CD4-positive, alpha-beta T cell (primary cell): ENCODE measurements at places on chromosomes 4 and X.

DNA sequence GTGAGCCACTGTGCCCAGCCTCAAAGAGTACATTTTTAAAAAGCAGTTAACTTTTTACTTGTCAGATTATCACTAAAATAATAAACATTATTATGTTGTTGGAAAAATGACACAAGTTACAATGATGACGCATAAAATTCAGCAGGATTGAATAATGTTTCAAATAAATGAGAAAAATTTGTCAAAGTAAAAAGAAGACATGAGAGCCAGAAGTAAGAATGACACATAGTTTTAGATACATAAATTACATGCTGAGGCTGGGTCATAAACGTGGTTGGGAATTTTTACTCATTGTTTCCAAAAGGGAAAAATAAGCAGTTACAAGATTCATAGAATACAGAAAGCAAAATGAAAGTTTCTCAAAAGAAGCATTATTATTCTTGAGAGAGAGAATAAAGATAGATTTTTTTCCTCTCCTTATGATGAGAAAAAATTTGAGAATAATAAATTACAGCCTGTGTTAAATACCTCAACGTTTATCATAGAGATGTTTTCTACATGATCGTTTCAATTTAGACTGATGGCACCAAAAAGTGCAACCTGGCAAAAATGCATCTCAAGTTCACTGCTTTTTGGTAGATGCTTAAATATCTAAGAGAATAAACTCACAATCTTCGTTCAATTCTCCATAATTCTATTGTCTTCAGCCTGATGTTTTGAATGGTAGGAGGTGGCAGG is 40.4 kb downstream of the GUCY1B1 start:
- no peaks in the 10 kb centered on the region for H3K4me1 ChIP-seq
- no peaks in the 10 kb centered on the region for H3K27me3 ChIP-seq
- H3K36me3 ChIP-seq: no peaks in the 10 kb centered on the region
- no peak overlapping the region for H3K4me3 ChIP-seq

GRCh38 chr4:94827481-94828110 is 69.8 kb downstream of the BMPR1B start:
- H3K27me3 ChIP-seq: no peaks in the 10 kb centered on the region
- H3K4me1 ChIP-seq: no peaks in the 10 kb centered on the region
- H3K4me3 ChIP-seq: no peak overlapping the region
- H3K36me3 ChIP-seq: no peaks in the 10 kb centered on the region
- no peak overlapping the region for H3K27ac ChIP-seq
- DNase-seq: no peak

- no peak overlapping the region for H3K4me3 ChIP-seq
- peaks cover 10% of the 10 kb centered on the region for H3K27me3 ChIP-seq
- H3K4me1 ChIP-seq: no peaks in the 10 kb centered on the region
- DNase-seq: no peak
- H3K36me3 ChIP-seq: no peaks in the 10 kb centered on the region
Observed at GRCh38 chr4:52076731-52077130, 25.6 kb downstream of the SPATA18 start.

- H3K27ac ChIP-seq: no peak overlapping the region
- H3K4me1 ChIP-seq: no peaks in the 10 kb centered on the region
- no peaks in the 10 kb centered on the region for H3K36me3 ChIP-seq
- no peaks in the 10 kb centered on the region for H3K27me3 ChIP-seq
- no peak for DNase-seq
Observed at GRCh38 chrX:108464604-108465003, 25.0 kb downstream of the COL4A5 start.

DNA sequence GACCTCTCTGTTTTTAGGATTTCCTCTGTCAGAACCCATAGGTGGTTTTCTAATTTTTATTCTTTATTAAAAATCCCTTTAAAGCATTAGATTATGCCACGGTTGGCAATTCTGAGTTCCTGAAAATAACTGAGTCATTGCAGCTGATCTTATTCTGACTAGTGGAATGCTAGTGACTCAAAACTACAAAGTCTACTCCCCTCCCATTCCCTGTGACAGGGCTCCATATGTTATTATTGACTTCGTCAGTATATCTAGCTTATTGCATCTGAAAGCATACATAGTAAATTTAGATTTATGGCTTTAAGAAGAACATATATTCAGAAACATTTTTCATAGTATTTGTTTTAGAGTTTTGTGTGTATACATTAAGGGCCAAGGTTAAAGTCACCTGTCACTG is 38.5 kb downstream of the HERC3 start:
- no peaks in the 10 kb centered on the region for H3K27me3 ChIP-seq
- no peaks in the 10 kb centered on the region for H3K4me1 ChIP-seq
- DNase-seq: no peak
- no peak overlapping the region for H3K4me3 ChIP-seq
- H3K36me3 ChIP-seq: no peaks in the 10 kb centered on the region

DNA sequence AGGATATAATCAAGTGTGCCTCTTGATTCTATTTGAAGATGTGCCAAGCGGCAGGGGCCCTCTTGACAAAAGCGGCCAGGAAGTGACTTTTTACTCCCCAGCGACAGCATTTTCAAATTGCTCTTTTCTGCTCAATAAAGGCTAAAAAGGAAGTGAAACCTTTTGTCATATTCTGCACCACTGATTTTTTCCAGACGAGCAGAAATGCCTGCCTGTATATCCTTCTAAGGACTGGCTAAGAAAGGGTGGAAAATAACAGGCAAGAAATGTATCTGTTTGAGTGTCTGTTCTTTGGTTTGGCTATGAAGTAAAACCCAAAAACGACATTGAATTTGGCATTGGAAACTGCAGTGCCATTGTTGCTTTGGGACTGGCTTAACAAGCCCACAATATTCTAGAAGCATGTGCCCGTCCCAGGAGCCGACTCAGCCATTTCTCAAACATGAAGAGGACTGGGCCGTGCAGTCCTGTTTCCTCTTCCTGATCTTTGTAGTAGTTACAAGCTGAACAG is 25.4 kb downstream of the TMSB4X start:
- H3K4me1 ChIP-seq: peaks cover 56% of the 10 kb centered on the region
- no peaks in the 10 kb centered on the region for H3K36me3 ChIP-seq
- peak overlapping the region; percentile 37 for H3K4me3 ChIP-seq
- peak overlapping the region; percentile 85 for H3K27ac ChIP-seq

- H3K27me3 ChIP-seq: no peaks in the 10 kb centered on the region
- H3K4me1 ChIP-seq: no peaks in the 10 kb centered on the region
- no peak for DNase-seq
- no peak overlapping the region for H3K4me3 ChIP-seq
- no peaks in the 10 kb centered on the region for H3K36me3 ChIP-seq
Observed at GRCh38 chrX:55127692-55128091, 38.9 kb downstream of the PAGE2 start.

GRCh38 chr4:138927072-138927471 is 88.5 kb upstream of the NOCT start:
- no peaks in the 10 kb centered on the region for H3K36me3 ChIP-seq
- H3K27ac ChIP-seq: no peak overlapping the region
- no peaks in the 10 kb centered on the region for H3K27me3 ChIP-seq
- no peak for DNase-seq
- H3K4me1 ChIP-seq: no peaks in the 10 kb centered on the region
- H3K4me3 ChIP-seq: no peak overlapping the region

GRCh38 chr4:123666486-123666885 is 269.9 kb downstream of the SPRY1 start:
- H3K27ac ChIP-seq: no peak overlapping the region
- no peaks in the 10 kb centered on the region for H3K4me1 ChIP-seq
- peaks cover 3% of the 10 kb centered on the region for H3K27me3 ChIP-seq

DNA sequence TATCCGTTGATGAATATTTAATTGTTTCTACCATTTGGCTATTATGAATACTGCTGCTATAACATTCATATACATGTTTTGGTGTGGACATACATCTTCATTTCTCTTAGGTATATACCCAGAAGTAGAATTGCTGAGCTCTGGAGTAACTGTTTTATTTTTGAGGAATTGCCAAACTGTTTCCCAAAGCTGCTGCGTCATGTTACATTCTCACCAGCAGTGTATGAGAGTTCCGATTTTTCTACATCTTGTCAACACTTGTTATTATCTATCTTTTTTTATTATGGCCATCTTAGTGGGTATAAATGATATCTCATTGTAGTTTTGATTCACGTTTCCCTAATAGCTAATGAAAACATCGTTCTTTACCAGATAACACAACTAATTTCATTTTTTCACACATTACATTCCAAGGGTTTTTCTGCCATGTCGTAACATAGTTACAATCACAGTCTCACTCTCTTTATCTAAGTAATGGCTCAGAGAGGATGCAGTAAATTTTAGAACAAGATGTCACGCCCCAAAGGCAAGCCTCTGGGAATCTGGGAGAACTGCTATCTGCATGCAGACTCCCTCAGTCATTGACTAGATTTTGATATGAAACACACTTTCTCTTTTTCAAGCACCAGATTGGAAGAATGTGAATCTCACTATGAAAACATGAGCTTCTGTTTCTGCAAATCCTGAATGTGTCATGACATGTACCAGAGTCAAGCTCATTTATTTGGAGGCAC is 10.3 kb downstream of the ARHGAP6 start:
- H3K27ac ChIP-seq: no peak overlapping the region
- H3K4me1 ChIP-seq: no peaks in the 10 kb centered on the region
- H3K36me3 ChIP-seq: no peaks in the 10 kb centered on the region
- H3K4me3 ChIP-seq: no peak overlapping the region
- DNase-seq: no peak

DNA sequence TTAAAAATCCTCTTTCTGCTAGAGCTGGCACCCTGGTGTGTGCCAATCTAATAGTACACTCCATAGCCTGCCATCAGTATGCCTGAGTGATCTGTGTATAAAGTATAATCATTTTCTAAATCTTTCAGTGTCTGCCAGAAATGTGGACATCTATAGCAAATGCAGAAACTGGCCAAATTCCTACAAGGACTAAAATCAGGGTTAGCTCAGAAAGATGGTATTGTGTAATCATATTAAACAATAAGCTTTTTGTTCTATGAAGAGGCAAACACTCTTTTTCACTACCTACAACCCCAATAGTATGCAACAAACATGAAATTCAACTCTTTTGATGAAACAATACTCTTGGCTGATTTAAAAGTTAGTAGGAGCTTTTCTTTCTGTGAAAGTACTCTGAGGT is 7.7 kb upstream of the TXLNG start:
- H3K27me3 ChIP-seq: no peaks in the 10 kb centered on the region
- no peaks in the 10 kb centered on the region for H3K4me1 ChIP-seq
- no peak overlapping the region for H3K4me3 ChIP-seq
- no peak for DNase-seq
- H3K36me3 ChIP-seq: no peaks in the 10 kb centered on the region
- H3K27ac ChIP-seq: no peak overlapping the region

- no peak for DNase-seq
- H3K4me3 ChIP-seq: no peak overlapping the region
- H3K27me3 ChIP-seq: no peaks in the 10 kb centered on the region
Observed at GRCh38 chr4:6972911-6973310, 63.3 kb downstream of the TBC1D14 start.

- H3K27me3 ChIP-seq: no peaks in the 10 kb centered on the region
- no peak overlapping the region for H3K4me3 ChIP-seq
- DNase-seq: no peak
- no peak overlapping the region for H3K27ac ChIP-seq
- H3K36me3 ChIP-seq: no peaks in the 10 kb centered on the region
- H3K4me1 ChIP-seq: no peaks in the 10 kb centered on the region
Observed at GRCh38 chrX:109822861-109823260, 89.8 kb upstream of the ACSL4 start.

DNA sequence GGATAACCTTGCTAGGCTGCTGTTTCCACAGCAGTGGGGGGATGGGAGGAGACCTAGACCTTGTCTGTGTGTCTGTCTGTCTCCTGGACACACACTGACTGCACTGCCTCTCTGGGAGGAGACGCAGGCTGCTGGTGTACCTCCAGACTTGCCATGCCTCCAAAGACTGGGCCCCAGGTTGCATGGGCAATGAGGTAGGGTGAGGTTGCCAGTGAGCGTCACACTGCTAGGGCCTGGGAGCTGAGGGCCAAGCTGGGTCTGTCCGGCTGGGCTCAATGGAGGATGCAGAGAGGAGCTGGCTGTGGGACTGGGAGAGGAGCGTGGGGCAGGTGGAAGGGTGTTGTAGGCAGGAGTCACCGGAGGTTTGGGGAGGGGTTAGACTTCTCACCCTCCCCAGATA is 16.6 kb downstream of the MAGED2 start:
- H3K27me3 ChIP-seq: no peaks in the 10 kb centered on the region
- DNase-seq: no peak
- H3K36me3 ChIP-seq: no peaks in the 10 kb centered on the region

GRCh38 chr4:180394312-180394711 is 1848.9 kb upstream of the TENM3 start:
- no peak overlapping the region for H3K27ac ChIP-seq
- H3K27me3 ChIP-seq: no peaks in the 10 kb centered on the region
- H3K4me1 ChIP-seq: no peaks in the 10 kb centered on the region
- DNase-seq: no peak
- H3K36me3 ChIP-seq: no peaks in the 10 kb centered on the region
- H3K4me3 ChIP-seq: no peak overlapping the region

GRCh38 chr4:132214519-132214918 is 934.6 kb upstream of the PCDH10 start:
- DNase-seq: no peak
- H3K36me3 ChIP-seq: no peaks in the 10 kb centered on the region
- no peak overlapping the region for H3K4me3 ChIP-seq
- H3K4me1 ChIP-seq: no peaks in the 10 kb centered on the region
- H3K27ac ChIP-seq: no peak overlapping the region
- H3K27me3 ChIP-seq: no peaks in the 10 kb centered on the region

GRCh38 chr4:144989306-144989705 is 108.7 kb downstream of the ANAPC10 start:
- no peaks in the 10 kb centered on the region for H3K36me3 ChIP-seq
- H3K4me1 ChIP-seq: no peaks in the 10 kb centered on the region
- no peak for DNase-seq

- H3K4me3 ChIP-seq: no peak overlapping the region
- no peaks in the 10 kb centered on the region for H3K4me1 ChIP-seq
- no peak for DNase-seq
- no peak overlapping the region for H3K27ac ChIP-seq
Observed at GRCh38 chr4:185993328-185993973, 75.5 kb upstream of the TLR3 start.

GRCh38 chr4:165785337-165785736 is 87.7 kb upstream of the TLL1 start:
- H3K27me3 ChIP-seq: no peaks in the 10 kb centered on the region
- no peak overlapping the region for H3K4me3 ChIP-seq
- DNase-seq: no peak

DNA sequence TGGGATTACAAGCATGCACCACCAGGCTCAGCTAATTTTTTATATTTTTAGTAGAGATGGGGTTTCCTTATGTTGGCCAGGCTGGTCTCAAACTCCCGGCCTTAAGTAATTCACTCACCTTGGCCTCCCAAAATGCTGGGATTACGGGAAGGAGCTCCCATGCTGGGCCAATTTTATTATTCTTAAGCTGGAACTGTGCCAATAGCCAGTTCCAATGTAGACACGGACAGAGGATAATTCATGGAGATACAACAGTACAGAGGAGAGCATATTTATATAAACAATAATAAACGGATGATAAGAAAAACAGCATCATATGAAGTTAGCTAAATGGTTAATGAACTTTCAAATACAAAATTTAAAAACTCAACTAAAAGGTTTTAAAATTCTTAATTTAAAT is 87.8 kb downstream of the PPA2 start:
- no peaks in the 10 kb centered on the region for H3K4me1 ChIP-seq
- H3K27ac ChIP-seq: no peak overlapping the region
- no peak for DNase-seq
- H3K36me3 ChIP-seq: peaks cover 31% of the 10 kb centered on the region
- no peak overlapping the region for H3K4me3 ChIP-seq

GRCh38 chr4:22202246-22202974 is 253.8 kb upstream of the KCNIP4 start:
- no peaks in the 10 kb centered on the region for H3K4me1 ChIP-seq
- no peak overlapping the region for H3K4me3 ChIP-seq
- H3K36me3 ChIP-seq: no peaks in the 10 kb centered on the region
- H3K27me3 ChIP-seq: no peaks in the 10 kb centered on the region
- no peak overlapping the region for H3K27ac ChIP-seq

- H3K36me3 ChIP-seq: no peaks in the 10 kb centered on the region
- no peaks in the 10 kb centered on the region for H3K27me3 ChIP-seq
Observed at GRCh38 chrX:135393051-135393450, 28.7 kb upstream of the SMIM10L2A start.
